ENCODE measurements at places on chromosomes 6 and 20.

GRCh38 chr6:22829070-22829469 lies 259.7 kb downstream of the HDGFL1 start:
- no peak for DNase-seq

- DNase-seq, result no peak
Observed at GRCh38 chr20:475463-476357, 13.4 kb upstream of the TBC1D20 start.

DNA sequence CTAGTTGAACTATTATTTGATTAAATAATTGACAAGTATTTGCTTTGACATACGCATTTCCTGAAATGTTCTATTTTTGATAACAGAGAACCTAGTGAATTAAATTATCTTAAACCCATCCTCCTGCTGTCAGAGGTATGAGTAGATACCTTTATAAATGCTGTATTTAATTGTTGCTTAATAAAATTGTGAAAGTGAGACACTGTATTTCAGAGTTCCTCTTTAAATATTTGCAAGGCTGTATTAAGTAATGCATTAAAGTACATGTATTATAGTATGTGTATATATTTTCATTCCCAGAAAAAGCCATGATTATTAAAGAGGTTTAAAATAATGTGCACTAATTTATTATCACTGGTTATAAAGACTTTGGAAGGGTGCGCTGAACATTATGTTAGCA lies 483.8 kb downstream of the TFAP2B start:
- no peak for DNase-seq

DNA sequence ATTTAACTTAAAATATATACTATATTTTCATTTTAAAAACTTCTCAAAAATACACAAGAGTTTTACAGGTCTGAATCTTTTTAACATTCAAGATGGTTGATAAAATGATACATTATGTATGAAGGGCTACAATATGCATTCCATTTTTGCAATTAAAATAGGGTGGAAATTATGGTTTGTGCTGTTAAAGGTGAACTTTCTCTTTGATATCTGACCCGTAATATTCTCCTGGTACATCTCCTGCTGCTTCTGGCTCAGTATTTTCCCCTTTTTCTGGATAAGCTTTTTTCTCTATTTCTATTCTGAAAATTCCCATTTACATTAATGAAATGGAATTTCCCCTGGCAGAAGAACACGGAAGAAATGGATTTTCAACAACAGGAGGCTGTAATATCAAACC lies 27.4 kb upstream of the LCA5 start:
- no peak for DNase-seq

DNA sequence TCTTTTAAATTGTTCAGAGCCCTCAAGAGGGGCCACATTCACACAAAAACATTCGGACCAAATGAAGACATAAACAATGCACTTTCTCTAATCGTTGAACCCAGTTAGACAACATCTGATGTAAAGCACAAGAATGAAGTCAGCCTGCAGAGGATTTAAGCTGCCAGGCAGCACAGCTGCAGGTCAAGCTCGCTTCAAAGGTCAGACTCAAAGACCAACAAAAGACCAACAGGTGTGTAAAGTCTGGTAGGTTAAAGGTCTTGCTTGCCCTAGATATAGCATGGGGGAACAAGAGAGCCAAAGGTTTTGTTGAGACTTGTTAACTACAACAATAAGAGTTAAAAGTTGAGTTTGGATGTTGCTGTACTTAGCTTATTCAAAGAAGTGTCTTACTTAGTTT lies 26.7 kb upstream of the MYLIP start:
- no peak for DNase-seq

DNA sequence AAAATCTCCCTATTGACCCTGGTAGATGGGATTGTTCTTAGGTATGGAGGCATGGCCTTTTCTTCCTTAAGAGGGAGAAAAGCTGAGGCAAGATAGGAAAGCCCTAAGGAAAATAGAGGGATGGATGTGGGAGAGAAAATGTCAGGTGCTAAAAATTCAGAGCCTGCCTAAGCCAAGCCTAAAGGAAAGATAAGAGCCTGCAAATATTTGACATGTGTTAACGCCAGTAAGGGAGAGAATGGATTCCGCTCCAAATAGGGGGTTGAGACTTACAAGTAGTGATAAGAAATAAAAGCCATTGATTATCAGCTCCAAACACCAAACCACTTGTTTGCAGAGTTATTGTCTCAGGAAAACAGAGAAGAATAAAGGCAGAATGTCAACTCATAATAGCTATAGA lies 533.6 kb downstream of the PTPRT start:
- DNase-seq, result no peak

- no peak for DNase-seq
Observed at GRCh38 chr6:75204217-75204958, 1.5 kb downstream of the COL12A1 start.

- DNase-seq, result no peak
Observed at GRCh38 chr6:20280288-20280621, 68.0 kb upstream of the MBOAT1 start.

GRCh38 chr6:87251225-87251624 lies 71.2 kb upstream of the SMIM8 start:
- no peak for DNase-seq

GRCh38 chr6:43744931-43745727 lies 24.9 kb upstream of the VEGFA start:
- no peak for DNase-seq

DNA sequence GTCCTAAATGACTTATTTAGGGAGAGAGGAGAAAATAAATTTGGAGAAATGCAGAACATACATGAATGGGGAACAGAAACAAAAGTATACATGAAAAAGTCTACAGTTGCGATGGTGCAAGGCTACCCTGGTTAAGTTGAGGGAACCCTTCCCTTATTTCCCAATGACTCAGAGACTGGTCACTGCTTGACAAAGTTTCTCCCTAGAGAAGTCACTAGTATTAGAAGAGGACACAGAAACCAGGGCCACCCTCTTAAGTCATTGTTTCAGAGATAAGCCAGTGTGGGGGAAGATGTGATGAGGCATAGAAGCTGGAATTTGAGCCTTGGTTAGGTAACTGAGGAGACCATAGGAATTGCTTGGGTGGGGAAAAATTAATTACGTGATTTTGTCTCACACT lies 24.4 kb upstream of the EDN1 start:
- no peak for DNase-seq

DNA sequence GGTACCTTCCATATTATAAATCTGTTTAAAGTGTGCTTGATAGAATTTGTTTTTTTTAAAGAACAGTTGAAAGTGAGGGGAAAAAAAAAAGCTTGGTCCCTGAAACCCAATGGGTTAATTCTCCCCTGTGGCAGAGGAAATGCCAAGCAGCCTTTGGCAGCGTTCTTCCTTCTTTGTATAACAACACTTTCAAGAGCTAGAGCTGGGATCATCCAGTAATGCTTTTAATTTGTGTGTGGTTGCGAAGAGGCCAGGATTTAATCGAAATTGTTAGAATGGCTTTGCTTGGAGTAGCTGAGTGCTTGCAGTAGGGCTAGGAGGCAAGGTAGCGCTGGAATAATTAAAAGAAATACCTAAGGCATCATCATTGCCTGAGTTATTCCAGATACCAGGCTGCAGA lies 692.0 kb downstream of the DHX35 start:
- no peak for DNase-seq

DNA sequence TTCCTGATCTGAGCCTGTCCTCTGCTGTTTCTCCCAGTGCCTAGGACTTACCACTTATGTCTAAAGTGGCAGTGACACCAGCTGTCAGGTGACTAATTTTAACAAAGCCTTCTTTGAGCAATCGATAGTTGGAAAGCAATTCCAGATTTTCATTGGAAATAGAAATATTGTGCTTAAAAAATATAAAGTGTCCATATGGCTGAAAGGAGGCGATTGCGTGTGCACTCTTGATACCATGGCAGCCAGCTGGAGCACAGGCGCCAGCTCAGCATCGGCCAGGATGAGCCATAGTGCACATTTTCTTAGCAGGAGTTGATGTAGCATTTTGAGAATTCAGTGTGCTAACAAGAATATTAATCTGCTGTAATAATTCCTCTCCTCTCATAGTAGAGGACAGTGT lies 70.0 kb downstream of the LRRC1 start:
- DNase-seq, result no peak

DNA sequence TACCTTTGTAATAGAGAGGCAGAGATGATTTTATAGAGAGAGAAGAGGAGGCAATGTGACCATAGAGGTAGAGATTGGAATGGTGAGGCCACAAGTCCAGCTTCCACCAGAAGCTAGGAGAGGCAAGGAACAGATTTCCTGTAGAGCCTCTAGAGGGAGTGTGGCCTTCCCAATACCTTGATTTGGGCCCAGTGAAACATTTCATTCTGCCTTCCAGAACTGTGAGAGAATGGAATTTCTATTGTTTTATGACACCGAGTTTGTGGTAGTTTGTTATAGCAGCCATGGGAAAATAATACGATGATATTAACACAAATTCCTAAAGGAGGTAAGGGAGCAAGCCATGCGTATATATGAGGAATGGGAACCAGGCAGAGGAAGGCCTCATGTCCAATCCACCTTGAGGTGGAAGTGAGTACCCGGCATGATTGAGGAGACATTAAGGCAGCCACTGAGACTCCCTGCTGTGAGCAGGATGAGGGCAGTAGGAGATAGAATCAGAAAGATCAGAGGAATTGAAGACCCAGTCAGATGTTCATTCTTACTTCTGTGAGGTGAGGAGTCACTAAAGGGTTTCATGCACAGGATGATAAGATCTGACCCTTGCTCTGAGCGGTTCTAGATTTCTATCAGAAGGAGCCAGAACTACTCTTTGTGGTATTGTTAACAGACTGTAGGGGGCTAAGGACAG lies 636.3 kb upstream of the IMPG1 start:
- no peak for DNase-seq

- DNase-seq, result no peak
Observed at GRCh38 chr6:41503827-41504465, 42.2 kb upstream of the FOXP4 start.

GRCh38 chr6:136644597-136644952 lies 94.4 kb upstream of the MAP7 start:
- DNase-seq, result no peak

GRCh38 chr20:37882961-37883712 lies 19.8 kb upstream of the VSTM2L start:
- DNase-seq, result no peak

- no peak for DNase-seq
Observed at GRCh38 chr6:31556307-31556706, 8.9 kb downstream of the NFKBIL1 start.

- DNase-seq, result no peak
Observed at GRCh38 chr6:2875359-2876191, 27.5 kb downstream of the SERPINB9 start.

DNA sequence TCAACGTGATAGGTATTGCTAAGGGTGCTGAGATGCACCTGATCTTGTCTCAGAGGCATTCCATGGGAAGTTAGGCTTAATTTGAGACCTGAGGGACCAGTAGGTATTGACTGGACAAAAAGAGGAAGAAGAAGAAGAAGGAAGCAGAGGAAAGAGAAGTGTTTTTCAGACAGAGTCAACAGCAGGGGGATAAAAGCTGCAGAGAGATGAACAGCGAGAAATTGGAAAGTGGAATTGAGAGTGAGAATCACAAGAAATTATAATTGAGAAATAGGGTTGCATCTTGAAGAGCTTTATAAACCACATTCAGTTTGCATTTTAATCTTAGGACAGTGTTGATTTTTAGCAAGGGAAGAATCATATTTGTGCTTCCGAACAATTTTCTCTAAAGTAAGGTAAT lies 254.0 kb downstream of the CD83 start:
- DNase-seq, result no peak

GRCh38 chr6:11911538-11911937 lies 100.6 kb upstream of the HIVEP1 start:
- no peak for DNase-seq

DNA sequence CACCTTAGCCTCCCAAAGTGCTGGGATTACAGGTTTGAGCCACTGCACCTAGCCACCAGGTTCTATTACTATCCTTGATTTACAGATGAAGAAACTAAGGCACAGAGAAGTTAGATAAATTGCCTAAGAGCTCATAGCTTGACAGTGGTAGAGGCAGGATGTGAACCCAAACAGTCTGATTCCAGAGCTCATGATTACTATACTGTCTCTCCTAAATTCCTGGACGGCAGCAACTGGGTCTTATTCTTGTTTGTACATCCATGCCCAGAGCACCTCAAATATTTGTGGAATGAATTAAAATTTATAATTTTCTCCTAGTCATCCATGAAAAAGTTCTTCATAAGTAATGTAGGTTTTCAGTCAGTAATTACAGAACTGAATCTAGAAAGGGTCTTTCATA lies 15.1 kb downstream of the PDSS2 start:
- DNase-seq, result no peak

- DNase-seq, result no peak
Observed at GRCh38 chr6:110430236-110430635, 14.9 kb upstream of the DDO start.

- no peak for DNase-seq
Observed at GRCh38 chr6:125275779-125276178, 26.0 kb downstream of the HDDC2 start.

GRCh38 chr6:122722746-122723145 lies 56.8 kb upstream of the FABP7 start:
- no peak for DNase-seq

DNA sequence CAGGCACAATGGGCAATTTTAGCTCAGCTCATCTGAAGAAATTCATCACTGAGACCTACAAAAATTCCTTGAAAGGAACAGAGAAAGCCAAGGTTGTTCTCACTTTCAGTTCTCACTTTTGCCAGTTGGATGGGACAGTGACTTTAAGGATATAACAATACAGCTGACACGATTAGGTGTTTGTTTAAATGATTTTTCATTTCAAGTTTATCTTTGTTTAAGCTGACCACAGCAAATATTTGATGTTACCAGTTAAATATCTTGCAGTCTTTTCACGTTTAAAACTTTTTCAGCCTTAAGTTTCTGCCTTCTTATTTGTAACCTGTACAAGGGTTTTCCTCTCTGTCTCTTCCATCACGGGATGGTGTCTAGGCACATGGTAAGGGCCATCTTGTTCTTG lies 93.6 kb downstream of the PLCB1 start:
- DNase-seq, result no peak

- no peak for DNase-seq
Observed at GRCh38 chr6:43833223-43833995, 63.4 kb downstream of the VEGFA start.

- DNase-seq, result no peak
Observed at GRCh38 chr6:3876101-3876500, 26.9 kb downstream of the FAM50B start.

DNA sequence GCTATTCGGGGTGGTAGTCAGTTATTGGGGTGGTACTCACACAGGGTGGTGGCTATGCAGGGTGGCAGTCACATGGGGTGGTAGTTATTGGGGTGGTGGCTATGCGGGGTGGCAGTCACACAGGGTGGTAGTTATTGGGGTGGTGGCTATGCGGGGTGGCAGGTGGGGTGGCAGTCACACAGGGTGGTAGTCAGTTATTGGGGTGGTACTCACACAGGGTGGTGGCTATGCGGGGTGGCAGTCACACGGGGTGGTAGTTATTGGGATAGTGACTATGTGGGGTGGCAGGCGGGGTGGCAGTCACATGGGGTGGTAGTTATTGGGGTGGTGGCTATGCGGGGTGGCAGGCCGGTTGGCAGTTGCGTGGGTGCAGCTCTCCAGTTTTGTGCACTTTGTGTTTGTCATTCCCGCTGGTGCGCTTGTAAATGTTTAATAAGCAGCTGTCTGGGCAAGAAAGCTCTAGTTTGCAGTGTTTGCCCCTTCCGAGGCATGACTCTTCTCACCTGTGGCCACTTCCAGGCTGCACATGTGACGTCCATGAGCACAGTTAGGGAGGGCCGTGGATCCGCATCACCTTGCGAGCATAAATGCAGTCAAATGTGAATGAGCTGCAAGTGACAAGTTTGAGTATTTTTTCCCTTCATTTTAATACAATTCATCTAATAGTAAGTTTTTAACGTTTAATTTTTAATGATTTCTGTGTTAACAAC lies 219.0 kb upstream of the CST7 start:
- no peak for DNase-seq
